ENCODE measurements at places on chromosomes 11 and 22.
A peak's percentile ranks its signal among the peaks of the same experiment; 100 is the strongest.

- DNase-seq, result no peak
These were observed 6.6 kb upstream of the USP2 start for GRCh38 chr11:119388103-119388502.

DNA sequence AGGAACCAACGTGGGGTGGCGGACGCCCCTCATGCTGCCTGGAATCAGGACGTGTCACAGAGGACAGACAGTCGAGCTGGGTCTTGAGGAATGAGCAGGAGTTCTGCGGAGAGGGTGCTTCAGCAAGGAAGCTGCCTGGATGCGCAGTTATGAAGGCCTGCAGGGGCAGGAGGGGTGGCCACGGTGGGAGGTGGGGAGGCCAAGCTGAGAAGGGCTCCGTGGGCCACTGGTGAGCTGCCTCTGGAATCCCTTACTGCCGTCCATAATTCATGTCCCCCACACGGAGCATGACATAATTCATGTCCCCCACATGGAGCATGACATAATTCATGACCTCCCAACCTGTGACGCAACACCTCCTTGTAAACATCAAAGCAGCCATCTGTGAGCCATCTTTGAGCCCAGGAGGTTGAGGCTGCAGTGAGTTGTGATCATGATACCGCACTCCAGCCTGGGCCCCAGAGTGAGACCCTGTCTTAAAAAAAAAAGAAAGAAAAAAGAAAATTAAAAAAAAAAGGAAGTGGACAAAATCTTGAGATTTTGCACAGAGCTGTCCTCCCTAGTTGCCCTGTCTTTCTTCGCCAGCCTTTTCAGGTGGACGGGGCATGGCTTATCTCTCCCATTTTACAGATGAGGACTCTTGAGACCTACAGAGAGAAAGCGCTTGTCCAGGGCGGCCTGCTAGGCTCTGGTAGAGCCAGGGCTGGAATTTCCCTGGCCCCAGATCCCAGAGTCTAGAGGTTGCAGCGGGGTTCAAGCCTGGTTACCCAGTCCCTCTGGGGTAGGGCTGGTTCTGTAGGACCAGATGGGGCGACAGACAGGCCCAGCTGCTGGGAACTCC is 24.3 kb upstream of the PICK1 start:
- DNase-seq, result no peak

- DNase-seq, result no peak
These were observed 15.5 kb upstream of the RAPSN start for GRCh38 chr11:47464483-47464882.

DNA sequence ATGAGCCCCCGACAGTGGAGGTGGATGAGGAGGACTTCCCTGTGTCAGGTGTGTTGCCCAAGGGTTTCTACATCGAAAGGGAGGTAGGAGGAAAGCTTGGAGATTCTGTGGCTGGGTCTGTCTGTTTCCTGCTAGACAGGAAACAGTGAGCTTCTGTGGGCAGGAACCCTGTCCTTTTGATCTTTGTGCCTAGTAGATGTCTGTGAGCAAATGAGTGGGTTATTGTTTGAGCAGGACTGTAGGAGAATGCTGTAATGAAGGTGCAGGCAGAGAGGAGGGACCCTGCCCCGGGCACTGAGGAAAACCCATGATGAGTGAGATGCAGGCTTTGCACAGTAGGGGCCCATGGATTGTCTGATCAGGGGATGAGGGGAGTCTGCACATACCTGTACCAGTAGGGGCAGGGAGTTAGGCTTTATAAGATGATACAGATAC is 14.0 kb downstream of the USP35 start:
- no peak for DNase-seq

- DNase-seq, result no peak
These were observed 36.1 kb downstream of the AMBRA1 start for GRCh38 chr11:46557684-46558151.

DNA sequence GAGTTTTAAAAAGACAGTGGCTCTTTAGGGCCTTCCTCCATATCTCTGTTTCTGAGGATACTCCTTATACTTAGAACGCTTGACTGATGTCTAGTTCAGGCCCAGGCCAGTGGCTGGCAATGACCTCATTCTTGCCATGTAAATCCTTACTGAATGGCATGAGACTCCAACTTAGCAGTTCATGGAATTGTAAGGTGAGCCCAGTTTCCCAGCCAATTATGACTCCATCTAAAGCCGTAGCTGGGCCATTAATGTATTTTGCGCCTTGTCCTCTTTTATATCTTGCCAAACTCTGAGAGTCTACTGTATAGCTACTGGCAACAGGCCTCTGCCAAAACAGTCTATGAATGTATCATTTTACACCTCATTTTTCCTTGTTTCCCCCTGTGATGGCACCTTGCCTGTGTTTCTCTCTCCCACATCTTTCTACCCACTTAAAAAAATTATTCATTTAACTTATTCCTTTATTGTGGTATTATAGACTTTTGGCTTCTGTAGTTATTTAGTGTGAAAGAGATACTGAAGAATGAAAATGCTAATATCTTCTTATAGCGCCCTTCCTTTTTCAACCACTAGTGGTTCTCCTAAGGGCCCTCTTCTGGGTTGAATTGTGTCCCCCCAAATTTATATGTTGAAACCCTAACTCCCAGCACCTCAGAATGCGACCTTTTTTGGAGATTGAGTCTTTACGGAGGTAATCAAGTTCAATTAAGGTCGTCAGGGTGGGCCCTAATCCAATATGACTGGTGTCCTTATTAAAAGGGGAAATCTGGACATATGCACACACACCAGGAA is 67.4 kb downstream of the ZNRF3 start:
- no peak for DNase-seq

DNA sequence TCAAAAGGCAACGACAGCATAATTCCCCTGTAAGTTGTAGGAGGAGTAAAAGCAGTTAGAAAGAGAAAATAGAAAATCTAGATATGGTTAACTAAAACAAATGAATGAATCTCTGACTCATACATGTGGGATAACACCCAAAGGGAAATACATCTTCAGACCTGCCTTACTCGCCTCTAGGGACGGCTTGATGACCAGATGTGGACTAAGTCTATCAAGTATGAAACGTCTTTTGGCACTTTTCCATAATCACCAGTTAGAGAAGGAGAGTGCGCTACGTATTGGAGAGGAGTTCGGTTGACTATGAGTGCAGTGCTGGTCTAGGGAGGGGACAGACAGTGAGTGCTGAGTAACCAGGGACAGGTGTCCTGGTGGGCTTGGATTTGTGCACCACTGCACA is 459.9 kb downstream of the OPCML start:
- no peak for DNase-seq

- no peak for DNase-seq
These were observed 30.3 kb upstream of the NAP1L4 start for GRCh38 chr11:3022300-3022967.

DNA sequence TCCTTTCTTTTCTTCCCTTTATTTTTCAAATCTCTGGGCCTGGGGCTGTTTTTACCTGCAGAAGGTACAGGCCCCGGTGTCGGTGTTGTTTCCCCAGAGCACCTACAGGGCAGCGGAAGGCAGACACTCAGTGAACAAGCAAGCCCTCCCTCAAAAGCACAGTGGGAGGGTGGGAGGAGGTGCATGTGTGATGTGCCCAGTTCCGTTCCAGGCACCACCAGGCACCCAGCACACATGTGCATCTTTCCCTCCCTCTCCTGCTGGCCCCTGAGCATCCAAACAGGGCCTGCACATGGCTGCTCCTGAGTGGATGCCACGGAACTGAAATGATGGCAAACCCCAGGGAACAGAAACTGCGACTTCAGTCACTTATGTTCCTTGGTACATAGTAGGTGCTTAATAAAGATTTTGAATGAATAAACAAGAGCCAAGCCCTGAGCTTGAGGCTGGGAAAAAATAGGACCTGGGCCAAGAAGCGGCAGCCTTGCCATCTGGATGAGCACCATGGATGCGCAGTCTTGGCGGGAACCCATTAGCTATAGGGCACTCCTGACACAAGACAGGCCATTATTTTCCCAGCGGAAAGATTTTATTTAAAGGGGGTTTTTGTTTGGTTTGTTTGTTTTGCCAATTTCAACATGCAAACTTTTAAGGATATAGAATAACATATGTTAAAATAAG is 47.8 kb downstream of the ARRB1 start:
- DNase-seq, result no peak

DNA sequence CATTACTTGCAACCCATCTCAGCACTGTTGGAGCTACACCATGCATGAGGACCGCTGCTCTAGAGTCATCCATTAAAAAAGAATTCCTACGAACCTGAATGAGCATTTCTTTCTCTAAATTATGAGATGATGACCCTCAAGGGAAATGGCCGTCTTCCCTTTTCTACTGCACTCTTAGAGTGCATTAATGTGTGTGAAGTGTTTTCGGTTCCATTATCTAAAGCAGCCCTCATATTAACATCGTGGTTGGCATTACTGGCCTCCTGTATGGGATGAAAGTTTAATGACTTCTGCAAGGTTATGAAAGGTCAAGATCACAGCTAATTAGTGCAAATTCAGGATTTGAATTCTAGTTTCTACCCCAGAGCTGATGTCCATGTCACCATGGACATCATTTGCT is 16.7 kb downstream of the CD44 start:
- DNase-seq, result no peak

GRCh38 chr11:64223001-64223651 is 2.9 kb downstream of the TRPT1 start:
- DNase-seq, result no peak

DNA sequence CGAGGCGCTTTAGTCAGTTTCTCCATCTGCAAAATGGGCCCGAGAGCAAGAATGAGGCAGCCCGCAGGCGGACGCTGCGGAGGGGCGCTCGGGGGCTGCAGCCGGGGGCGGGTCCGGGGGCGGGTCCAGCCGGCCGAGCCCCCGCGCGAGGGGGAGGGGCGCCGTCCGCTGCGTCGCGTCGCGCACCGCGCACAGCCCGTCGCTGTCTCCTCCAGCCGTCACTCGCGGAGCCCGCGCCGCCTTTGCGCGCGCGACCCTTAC is 282 bp downstream of the PC start:
- DNase-seq, result no peak

- DNase-seq, result no peak
These were observed 6.1 kb upstream of the NAP1L4 start for GRCh38 chr11:2998073-2998850.

GRCh38 chr11:87212891-87213290 is 175.2 kb downstream of the TMEM135 start:
- DNase-seq, result no peak

GRCh38 chr11:74951226-74951625 is 2.2 kb downstream of the SPCS2 start:
- no peak for DNase-seq

DNA sequence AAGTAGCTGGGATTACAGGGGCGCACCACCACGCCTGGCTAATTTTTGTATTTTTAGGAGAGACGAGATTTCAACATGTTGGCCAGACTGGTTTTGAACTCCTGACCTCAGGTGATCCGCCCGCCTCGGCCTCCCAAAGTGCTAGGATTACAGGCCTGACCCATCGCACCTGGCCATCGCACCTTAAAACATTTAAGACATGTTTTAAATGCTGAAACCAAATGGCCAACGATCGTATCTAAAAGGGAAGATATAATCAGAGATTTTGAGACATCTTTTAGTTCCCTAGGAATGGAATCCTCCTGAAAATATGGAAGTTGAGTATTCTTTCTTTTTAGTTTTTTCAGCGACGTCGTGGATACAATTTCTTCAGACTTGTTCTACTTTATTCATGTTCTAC is 21.8 kb upstream of the APOBEC3A start:
- no peak for DNase-seq

DNA sequence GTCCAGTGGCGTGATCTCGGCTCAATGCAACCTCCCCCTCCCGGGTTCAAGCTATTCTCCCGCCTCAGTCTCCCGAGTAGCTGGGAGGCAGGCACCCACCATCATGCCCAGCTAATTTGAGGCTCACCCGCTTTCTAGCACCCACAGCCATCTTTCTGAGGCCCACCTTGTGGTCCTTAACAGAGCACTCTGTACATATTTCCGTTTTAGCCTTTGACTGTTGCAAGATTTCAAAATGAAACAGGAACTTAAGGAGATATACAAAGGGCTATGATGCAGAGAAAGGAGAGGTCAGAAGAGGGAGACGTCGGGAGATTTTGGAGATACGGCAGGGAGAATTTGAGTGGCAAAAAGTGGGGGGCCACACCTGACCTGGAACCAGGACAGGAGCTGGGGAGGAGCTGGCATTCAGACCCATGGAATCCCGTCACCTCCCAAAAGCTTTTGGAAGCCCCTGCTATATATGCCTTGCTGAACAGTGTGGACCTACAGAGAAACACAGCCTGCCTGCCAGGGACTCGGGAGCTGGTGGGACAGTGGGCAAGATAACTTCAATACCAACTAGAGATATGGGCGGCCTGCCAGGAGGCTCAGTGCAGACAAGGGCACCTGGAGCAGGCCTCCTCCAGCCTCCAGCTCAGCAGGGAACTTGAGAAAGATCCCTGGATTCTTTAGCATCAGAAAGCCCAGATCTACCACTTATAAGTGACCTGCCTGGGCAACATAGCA is 8.0 kb upstream of the CLCF1 start:
- DNase-seq, result no peak

DNA sequence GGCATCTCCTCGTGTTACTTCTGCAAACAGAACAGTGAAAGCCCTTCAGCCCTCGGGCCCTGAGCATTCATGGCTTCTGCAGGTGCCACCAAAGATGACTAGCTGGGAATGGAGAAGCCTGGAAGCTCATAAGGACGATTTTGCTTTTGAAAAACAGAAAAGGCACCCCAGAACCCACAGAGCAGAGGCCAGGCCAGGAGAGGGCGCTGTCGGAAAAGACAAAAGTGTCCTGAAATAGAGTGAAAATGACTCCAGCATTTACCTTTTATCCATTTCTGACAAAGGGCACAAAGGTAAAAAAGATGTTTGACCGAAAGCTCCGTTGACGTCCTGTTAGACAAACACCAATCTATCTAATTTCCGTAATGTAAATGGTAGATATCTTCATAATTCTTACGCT is 37.6 kb downstream of the ZNF195 start:
- peak; percentile 45 for DNase-seq

GRCh38 chr11:111748035-111748804 is 18.0 kb downstream of the PPP2R1B start:
- no peak for DNase-seq

Data from stimulated activated CD8-positive, alpha-beta memory T cell treated with anti-CD3 and anti-CD28 coated beads, Interleukin-15, amount 100 ng/mL, for 24 hours (primary cell).